ENCODE measurements at places on chromosomes 6 and 20.

DNA sequence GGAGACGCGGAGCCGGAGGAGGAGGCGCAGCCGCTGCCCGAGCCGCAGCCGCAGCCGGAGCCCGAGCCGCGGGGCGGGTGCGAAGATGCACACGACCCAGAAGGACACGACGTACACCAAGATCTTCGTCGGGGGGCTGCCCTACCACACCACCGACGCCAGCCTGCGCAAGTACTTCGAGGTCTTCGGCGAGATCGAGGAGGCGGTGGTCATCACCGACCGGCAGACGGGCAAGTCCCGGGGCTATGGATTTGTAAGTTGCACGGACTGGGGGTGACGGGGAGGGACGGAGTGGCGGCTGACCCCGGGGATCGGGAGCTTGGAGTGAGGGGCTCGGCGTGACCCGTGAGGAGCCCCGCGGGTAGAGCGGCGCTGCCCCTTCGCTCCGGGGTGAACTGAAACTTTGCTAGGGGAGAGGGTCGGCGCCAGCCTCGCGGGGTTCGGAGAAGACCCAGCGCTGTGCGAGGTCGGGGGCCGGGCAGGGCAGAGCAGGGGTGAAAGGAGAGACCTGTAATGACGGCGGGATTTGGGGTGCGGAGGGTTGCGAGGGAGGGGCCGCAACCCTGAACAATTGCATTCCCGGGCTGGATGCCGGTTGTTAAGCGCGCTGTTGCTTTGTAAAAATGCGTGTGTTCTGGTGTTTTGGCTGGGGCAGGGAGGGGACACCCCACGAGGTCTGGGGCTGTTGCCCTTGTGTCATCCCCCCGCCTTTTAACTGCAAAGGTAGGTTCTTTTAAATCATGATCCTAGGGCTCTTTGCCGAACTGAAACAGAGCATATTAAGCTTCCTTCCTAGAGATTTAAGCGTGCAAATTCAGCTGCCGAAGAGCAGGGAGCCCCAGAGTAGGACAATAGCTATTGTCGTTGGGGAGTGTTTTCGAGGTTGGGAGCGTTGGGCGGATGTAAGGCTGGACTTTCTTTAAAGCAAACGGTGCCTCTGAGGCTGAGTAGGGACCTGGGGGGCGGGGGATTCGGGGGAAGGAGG, 628 bp downstream of the RBM24 start:
- no peak for DNase-seq

DNA sequence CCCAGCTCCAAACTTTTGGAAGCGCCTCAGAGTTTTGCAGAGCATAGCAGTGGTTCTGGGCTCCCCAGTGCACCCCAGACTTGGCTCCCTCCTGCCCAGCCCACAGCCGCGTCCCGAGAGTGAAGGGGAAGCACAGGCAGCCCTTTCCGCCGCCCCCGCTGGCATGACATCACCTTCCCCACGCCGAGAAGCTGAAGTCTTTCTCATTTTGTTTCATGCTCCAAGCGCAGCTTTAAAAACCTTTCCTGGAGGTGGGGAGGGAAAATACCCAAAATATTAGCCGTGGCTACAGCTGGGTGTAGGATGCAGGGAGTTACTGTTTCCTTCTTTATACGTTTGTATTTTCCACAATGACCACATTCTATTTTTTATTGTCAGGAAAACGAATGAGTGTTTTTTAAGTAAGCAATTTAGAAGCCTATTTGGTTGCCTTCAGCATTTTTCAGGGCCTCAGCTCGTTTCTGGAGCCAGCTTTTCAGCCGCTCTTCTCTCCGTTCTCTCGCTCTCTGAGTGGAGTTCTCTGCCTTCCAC, 72.9 kb downstream of the SNX5 start:
- DNase-seq, result no peak

GRCh38 chr6:137111296-137112066, 62.0 kb downstream of the IL22RA2 start:
- no peak for DNase-seq

DNA sequence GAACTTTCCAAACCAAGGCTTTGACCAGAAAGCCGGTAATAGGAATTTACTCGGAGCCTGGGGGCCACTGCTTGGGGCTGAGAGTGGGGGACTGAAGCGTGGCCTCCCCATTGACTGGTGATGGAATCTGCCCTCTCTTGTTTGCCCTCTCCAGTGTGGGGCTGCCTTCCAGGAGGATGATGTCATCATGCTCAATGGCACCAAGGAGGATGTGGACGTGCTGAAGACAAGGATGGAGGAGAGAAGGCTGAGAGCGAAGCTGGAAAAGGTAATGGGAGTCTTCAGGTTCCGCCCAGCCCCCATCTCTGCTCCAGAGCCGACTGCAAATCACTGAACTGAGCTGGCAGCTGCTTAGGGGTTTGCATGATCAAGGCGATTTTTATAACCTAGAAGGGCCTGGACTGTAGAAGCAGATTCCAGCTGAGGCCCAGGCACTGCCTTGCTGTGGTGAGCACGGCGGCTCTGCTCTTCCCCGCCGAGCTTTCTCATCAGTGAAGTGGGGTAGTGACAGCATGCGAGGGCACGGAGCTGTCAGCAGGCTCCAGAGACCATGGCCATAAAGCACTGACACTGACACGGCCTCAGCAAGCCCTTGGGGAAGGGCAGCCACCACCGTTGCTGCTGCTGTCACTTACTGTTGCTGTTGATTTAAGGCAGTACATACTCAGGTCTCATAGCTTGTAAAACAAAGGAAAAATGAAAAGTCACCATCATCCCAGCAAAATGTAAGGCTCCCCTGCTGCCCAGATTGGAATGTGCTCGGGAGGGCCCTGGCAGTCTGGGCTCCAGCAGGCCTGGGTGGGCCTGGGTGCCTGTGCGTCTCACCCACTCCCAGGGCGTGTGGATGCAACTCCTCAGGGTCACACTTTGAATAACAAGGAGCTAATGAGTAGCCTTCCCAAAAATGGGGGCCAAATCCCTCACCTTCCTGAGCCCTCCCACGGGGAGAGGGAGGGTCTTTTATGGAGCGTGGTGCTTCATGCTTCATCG, 11.1 kb upstream of the FAM209A start:
- no peak for DNase-seq

GRCh38 chr6:14035874-14036273, 81.7 kb upstream of the CD83 start:
- DNase-seq, result no peak

DNA sequence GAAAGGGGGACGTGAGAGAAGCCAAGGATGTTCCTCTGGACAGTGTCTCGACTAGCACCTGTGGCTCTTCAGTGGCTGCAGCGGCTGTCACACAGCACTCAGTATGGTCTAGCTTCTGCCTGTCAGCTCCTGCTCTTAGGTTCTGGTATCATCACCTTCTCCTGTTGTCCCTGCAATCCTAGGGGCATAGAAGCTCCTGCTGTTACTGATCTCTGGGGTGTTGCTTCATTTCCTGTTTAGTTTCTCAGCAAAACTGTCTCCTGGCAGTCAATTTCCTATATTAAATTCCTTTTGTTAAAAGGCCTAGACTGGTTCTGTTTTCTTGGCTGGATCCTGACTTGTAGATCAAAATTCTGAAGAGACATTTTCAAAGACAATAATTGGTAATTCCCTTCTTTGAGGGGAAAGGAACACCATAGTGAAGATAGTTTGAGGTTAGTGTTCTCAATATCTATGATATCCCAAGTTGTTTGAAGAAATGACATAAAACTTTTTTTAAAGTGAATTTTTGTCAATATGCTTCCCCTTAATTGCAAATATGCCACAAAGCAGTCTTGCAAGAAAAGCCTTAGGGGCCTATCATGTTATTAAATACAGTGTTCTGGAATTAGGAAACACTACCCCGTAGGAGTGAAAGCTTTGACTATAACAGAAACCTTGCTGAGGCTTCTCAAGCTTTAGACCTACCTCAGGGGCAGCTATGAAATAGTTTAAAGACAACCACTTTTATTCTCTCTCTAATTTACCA, 148.5 kb downstream of the KIF6 start:
- DNase-seq, result no peak

GRCh38 chr6:96943555-96944215, 19.2 kb downstream of the KLHL32 start:
- no peak for DNase-seq

GRCh38 chr6:73121421-73121993, 103.8 kb downstream of the KHDC1L start:
- no peak for DNase-seq

DNA sequence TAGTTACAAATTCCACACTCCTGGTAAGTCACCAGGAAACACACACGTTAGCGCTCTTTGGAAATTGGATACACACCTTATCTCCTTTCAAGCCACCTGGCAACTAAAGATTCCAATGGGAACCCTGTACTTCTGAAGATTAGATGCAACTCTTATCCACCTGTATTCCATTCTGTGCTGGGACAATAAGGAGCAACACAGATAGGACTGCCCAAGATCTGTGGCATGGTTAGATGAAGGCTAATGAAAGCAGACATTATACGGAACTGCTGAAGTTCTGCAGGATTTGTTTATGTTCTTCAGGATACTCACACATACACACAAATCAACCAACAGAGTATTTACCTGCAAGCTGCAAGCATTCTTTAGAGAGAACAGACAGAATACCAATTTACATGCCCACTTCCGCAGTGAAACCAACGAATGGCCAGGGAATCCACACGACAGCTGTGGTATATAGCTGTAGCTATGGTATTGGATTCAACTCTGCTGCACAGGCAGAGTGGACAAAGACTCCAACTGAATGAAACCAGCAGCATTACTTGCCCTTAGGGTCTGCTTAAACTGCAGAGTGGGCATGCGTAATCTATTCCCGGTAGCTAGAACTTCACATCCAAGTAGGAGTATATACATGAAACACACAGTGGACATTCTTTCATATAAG, 12.0 kb downstream of the NCOA5 start:
- no peak for DNase-seq

GRCh38 chr6:79656134-79656533, 25.0 kb downstream of the SH3BGRL2 start:
- no peak for DNase-seq

DNA sequence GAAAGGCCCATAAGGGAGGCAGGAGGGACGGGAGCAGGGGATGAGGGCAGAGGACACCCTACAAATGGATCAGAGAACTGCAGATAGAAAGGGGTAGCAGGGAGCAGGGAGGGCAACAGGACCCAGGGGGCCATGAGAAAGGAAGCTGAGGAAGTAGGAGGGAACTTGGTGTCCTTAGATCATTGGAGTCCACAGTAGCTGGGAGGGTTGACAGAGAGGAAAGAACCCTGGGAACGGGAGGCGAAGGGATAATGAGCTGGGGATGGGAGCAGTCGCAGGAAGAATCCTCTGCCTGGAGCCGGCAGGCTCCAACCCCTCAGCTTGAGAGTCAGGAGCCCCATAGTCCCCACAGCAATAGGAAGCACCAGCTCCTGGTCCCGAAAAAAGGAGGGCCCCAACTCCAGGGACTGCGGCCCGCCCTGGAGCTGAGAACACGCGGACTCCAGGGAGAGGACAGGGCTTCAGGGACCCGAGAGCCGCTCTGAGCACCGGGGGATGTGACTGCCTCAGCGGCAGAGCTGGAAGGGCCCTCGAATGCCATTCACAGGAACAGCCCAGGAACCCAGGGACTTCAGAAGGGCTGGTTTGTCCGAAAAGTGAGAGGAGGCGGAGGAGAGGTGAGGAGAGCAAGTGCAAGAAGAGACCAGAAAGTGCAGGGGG, 32.7 kb downstream of the HLA-A start:
- DNase-seq, result no peak

- no peak for DNase-seq
Measured at GRCh38 chr6:133997267-133997666, 44.2 kb downstream of the TBPL1 start.

- DNase-seq, result no peak
Measured at GRCh38 chr6:44527181-44527580, 139.7 kb downstream of the CDC5L start.

GRCh38 chr6:68880050-68880813, 245.2 kb downstream of the ADGRB3 start:
- DNase-seq, result no peak

DNA sequence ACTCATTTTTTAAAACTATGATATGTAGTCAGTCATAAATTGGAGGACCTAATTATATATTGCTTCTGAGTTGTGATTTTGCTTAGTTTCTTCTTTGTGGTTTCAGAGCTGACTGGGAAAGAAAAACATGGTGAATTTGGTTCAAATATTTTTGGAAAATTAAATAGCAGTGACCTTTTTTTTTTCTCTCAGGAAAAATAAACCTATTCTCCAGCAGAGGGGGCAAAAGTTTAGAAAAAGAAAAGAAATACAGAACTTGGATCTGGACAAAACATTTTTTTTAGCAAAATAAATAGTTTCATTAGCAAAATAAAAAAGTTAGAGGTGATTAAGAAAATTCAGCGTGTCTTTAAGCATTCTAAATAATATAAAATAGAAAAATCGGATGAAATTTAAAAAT, 10.2 kb downstream of the COL10A1 start:
- no peak for DNase-seq

- DNase-seq, result no peak
Measured at GRCh38 chr6:113980937-113981554, 10.1 kb upstream of the HDAC2 start.

DNA sequence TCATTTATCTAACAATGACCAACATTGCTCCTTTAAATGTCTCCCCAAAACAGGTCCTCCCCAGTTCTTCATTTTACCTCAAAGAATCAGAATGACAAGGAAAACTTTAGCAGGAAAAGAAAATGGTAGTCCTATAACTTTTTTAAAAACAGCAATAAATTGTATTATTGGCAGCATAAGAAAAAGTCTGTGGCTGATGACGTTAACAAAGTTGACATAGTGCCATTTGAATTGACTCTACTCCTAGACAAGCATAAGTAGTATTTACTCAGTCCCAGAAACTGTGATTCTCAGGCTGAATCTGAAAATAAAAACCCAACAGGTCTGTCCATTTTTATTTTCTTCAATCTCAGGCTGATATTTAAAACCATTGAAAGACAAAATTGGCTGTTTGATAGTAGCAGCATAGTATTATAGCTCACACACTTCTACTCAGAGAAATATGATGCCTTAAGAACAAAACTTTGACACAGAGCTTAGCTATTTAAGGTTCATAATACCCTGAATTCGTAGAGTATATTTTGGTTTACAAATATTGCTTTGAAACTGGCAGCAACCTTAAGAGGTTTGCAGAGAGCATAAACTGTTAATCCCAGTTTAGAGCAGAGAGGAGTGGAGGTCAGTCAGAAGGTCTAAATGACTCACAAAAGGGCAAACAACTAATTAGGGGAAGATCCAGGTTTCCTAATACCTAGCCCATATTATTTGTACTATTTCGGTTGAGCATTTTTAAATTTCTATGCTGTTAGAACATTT, 35.0 kb upstream of the TENT5A start:
- DNase-seq, result no peak

DNA sequence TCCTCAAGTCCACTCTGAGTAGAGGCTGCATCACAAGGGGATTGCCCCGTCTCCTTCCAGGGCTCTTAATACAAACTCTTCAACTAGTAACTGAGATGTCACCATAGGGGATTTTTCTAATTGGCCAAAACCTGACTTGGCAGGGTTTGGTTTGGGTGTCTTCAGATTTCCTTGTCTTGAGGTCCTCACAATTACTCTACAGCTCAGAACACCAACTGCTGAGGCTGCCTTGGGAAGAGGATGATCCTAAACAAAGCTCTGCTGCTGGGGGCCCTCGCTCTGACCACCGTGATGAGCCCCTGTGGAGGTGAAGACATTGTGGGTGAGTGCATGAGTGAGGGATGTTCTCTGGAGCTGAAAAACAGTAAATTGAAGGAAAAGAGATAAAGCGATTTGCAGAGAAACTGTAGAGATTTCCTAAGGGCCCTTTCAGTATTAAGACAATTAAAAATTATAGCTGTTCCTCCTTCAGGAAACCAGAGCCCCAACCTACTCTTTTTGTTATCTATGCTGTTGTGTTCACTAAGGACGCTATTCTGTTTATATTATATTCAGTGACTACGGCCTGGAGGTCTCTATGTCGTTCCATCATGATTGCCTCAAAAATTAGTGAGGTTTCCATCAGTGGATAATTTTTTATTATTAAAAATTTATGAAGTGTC, at the start of gene HLA-DQA1:
TSS of gene HLA-DQA1 (plus strand) at position 188 of the 662 bp plus-strand sequence. CDS start at position 241, 53 bp downstream.
- DNase-seq, result peak; percentile 18

GRCh38 chr6:131400779-131401496, 172.1 kb upstream of the ARG1 start:
- no peak for DNase-seq

Data from GM19239 (cell line).